CD4-positive, alpha-beta T cell treated with Interleukin-21 for 1 hour (primary cell): ENCODE measurements at places on chromosomes 11 and 22.

- DNase-seq: no peak
Observed at GRCh38 chr11:64687643-64688533, 35.1 kb downstream of the NRXN2 start.

- no peak for DNase-seq
Observed at GRCh38 chr11:123179586-123179985, 15.5 kb downstream of the CLMP start.

- DNase-seq: no peak
Observed at GRCh38 chr11:112294688-112295340, 34.2 kb upstream of the PLET1 start.

GRCh38 chr11:34458525-34458924 is 19.8 kb downstream of the CAT start:
- DNase-seq: no peak

DNA sequence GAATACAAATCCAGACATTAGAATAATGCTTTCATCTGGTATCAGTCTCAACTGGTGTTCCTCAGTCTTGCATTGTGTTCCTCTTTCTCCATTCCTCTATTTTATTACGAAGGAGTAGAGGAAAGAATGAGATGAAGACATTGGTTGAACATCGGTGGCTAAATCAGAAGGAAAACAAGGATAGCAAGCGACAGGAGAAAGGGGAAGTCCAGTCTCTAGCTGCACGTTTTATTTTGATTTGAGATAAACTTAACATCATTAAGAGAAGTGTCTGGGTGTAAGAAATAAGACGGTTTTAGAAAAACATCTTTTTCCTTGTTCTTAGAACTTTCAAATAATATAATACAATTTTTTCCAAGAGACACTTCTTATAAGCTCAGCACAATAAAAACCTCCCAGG is 6.2 kb downstream of the SOX6 start:
- DNase-seq: no peak

GRCh38 chr11:60995798-60996197 is 24.3 kb downstream of the CD6 start:
- no peak for DNase-seq

DNA sequence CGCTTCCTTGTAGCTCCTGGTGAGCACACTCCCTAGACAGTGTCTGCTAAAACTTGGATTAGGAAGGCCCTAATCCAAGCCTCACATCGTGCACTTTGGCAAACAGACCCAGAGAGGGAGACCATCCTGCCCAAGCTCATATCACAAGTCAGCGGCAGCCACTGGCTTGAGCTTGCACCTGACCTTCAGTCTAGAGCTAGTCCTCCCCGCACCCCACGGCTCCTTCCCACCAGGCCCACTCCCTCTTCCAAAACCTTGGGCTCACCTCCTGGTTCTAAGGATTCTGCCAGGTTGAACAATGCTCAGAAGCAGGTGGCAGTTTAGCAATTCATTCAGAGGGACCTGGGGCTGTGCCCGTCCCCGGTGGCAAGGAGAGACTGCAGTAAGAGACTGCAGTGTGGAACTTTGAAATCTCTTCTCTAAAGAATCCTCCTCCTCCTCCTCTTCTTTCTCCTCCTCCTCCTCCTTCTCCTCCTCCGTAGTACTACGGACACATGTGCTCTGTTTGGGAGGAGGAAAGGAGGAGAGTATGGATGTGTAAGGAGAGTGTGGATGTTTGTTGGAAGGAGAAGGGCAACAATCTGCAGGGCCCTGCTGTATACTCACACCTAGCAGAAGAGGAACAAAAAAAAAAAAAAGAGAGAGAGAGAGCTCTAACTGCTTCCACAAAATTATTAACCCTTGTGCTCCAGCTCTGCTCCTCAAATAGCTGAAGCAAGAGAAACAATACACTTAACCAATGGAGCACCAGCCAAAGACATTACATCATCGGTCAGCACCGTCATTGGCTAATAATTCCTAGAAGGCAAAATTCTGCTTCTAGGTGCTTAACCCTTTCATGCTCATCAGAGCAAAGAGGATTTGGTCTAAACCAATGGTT is 6.0 kb downstream of the SYN3 start:
- no peak for DNase-seq
